T47D (cell line): ENCODE measurements at places on chromosomes 11 and 22.

- peak; percentile 16 for DNase-seq
Measured at GRCh38 chr11:44229098-44229497, 80.8 kb downstream of the ALX4 start.

- no peak for DNase-seq
Measured at GRCh38 chr11:92216789-92217188, 7.8 kb upstream of the FAT3 start.

DNA sequence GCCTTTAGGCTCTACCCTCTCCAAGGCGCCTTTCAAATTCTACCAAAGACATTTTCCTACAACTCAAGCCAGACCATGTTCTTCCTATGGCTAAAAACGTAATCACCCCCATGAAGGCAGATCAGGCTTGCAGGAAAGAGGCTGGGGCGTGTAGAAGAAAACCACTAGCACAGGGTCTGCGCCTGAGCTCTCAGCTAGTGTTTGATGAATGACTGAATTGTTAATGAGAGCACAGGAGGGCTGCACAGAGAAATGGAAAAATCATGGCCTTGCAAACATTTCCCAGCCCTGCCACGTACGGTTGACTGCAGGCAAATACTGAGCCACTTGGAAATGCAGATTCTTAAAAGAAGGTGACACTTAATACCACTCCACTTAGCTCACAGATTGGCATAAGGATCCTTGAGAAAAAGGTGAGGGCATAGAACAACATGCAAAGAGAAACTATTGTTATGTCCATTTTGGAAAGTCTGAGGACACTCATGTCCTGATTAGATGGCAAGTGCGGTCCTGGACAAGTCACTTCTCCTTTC, 148.6 kb downstream of the NXPE2 start:
- DNase-seq, result no peak

DNA sequence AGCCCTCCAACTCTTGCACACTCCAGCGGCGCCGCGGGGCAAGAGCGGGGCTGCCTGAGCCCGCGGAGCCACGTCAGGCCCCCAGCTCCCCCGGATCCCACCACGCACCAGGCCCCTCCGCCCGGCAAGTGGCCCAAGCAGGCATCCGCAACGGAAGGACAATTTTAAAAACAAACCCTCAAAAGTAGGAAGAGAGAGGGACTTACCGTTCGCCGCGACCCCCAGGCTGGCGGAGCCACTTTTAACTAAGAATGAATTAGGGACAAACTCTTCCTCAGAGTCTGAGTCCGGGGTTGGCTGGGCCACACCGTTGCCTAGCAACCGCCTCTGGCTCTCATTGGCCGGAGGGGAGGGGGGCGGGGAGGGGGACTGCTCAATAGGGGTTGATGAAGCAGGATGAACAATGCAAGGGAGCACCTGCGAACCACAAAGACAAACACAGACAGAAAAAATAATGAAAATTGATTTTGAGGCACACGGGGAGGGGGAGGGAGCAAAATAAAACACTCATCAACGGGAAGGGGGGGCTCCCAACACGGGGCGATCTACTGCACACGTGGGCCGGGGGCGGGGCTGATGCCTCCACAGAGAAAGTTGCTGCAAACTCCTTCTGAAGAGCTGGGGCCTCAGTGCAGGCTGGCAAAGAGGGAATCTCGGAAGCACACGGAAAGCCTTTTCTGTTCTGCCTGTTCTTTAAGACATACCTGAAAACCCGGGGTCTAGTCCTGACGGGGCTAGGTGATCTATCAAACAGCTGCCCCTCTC, 387.5 kb upstream of the NARS2 start:
- DNase-seq, result peak; percentile 36
